ENCODE measurements at places on chromosomes 6 and 20.

- DNase-seq, result no peak
These were observed 68.8 kb downstream of the IBTK start for GRCh38 chr6:82178759-82179112.

- no peak for DNase-seq
These were observed 335.5 kb downstream of the GJA1 start for GRCh38 chr6:121770943-121771342.

DNA sequence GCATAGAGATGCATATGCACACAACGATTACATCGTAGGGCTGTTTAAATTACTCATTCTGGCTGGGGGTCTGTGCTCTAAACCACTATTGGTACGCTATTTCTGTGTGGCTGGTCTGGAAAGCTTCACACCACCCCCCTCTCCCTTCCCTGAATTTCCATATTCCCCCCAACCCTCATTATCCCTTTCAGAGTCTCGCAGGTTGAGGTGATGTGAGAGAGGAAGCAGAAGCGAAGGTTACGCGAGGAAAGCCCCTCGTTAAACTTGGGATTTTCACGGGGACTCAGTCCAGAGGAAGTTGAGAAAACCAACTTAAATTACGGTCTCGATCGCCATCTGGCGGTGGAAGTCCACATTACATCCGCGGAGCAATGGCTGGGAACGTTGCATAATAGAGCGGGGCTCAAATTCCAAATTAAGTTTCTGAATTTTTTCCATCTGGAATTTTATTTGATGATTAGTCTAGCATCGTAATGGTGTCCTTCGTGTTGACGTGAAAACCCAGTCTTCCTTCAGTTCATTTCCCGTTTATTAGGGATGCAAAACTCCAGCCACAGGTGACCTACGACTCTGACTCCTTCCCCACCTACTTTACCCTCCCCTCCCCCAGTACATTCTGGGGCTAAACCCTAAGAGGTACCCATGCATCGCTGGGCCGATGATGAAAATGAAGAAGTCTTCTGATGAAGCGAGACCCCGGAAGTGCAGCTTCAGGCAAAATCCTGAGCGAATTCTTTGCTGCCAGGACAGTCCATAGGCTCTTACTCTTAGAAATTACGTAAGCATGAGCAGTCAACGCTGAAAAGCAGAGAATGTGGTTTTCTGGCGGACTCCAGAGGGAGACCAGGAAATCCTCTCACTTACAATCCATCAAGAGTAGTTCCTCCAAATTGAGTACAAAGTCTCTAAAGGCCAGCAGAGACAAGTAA lies 19.7 kb downstream of the HLA-DOB start:
- DNase-seq, result peak; percentile 64

GRCh38 chr6:143998686-143999085 lies 9.4 kb downstream of the PLAGL1 start:
- no peak for DNase-seq

- no peak for DNase-seq
These were observed 46.5 kb downstream of the BLOC1S5 start for GRCh38 chr6:8017705-8018104.

GRCh38 chr6:138088326-138088762 lies 18.9 kb downstream of the PERP start:
- DNase-seq, result no peak

DNA sequence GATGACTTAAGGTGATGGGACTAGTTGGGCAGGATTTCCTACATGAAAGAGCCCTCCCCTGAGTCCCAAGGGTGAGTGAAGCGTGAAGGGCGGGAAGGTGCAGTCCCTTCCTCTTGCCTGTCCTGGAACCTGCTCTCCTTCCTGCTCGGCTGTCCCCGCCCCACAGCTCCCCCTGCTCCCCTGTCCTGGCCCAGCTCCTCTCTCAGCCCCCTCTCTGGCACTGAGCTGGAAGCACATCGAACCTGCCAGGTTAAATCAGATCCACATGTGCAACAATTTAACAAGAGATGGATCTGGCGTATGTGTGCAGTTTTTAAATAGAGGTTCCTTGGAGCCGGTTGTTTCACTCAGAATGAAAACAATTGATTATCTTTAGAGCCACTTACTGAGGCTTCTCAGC lies 95.0 kb downstream of the LRFN2 start:
- DNase-seq, result no peak

GRCh38 chr6:118152524-118152923 lies 245.5 kb downstream of the SLC35F1 start:
- no peak for DNase-seq

DNA sequence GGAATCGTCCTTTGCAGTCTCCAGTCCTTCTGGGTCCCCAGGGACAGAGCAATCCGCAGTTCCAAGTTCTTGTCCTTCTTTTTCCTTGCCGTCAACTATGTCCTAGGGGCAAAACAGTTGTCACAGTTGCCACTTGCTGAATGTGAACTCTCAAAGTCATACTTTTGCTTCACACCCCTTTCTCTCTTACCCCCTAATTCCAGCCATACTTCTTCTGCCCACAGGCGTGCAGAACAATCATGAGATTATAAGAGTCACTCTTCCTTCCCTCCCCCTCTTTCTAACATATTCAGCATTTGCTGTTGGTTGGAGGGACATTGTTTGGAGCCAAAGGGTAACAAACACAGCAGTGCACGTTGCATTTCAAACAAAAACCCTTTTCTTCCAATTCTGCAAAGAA lies 74.4 kb downstream of the BCAS1 start:
- DNase-seq, result no peak

DNA sequence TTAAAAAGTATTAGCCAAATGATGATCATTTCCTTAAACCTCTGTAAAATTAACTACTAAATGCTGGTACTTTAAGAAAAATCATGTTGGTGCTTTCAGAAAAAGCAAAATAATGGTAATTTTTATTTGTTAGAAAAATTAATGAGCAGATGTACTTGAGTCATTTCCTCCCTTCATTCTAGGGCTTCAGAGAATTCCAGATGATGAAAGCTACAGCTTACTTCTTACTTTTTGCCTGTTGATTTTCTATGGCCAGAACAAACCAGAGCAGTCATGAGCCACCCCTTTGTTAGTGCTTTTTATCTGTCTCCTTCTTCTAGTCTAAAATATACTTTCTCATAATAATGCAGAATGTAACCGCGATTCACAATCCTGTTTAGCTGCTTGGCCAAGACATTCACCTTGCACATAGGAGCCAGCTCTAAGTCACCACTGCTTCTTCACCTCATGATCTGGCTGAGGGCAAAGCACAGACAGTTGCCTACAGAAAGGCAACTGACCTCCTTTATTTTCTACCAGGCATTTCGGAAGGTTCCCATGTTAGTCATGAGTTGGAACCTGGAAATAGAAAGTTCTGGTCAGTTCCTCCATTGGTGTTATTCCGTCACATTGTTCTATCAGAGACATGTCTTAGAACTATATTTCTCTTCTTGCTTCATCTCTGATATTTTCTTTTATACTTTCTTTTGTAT lies 43.5 kb upstream of the TINAG start:
- DNase-seq, result no peak

DNA sequence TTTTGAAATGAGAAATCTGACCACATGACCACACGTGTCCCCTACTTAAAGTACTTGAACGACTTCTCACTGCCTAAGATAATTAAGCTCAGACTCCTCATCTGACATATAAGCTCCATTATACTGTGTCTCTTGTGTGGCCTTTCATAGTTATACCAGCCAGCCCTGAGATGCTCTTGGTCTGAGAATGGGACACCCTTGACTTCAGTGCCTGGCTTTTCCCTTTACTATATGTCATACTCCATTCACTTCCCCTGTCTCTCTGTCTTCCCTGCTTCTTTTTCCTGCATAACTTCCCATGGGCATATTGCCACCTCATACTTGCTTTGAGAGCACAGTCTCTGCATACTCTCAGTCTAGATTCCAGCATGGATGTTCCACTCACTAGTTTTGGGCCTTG lies 53.4 kb upstream of the TINAG start:
- DNase-seq, result no peak

- DNase-seq, result no peak
These were observed 69.5 kb upstream of the SULF2 start for GRCh38 chr20:47854687-47855212.

DNA sequence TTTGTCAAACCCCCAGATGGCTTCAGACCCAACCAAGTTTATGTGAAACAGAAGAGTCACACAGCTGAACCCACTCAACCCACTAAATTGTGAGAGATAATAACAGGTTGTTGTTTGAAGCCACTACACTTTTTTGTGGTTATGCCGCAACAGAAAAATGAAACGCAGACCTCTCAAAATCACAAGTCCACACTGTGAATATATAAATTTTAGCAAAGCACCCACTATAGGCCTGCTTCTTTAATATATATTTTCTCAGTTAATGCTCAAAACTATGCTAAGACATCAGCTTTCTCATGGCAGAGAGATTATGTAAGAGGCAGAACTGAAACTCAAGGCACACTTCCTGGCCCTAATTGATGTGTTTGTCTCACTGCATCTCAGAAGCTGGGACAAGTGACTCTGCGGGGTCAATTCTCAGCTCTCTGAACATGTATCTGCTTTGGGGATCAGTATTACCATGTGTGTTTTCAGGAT lies 27.7 kb downstream of the MAP3K5 start:
- no peak for DNase-seq

GRCh38 chr6:14622909-14623505 lies 505.4 kb downstream of the CD83 start:
- no peak for DNase-seq

GRCh38 chr20:34883809-34884208 lies 7.4 kb downstream of the ACSS2 start:
- no peak for DNase-seq

GRCh38 chr6:73664701-73665100 lies 10.9 kb upstream of the SLC17A5 start:
- no peak for DNase-seq

DNA sequence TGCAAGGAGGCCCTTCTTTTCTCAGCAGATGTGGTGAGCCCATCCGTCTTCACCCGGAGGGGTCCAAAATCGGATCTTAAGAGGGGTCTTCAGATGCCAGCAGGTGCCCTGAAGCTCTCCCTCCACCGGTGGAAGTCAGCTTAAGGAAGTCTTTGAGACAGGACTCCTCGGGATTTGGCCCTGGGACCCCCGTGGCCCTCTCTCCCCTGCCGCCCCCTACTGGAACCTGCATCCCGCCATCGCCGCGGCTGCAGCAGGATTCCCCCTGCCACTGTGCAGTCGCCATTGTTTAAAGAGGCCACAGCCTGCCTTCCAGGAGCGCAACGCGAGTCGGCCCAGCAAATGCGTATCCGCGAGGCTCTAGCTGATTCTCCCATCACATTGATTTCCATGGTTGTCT lies 292.5 kb upstream of the ZNF337 start:
- DNase-seq, result no peak

- DNase-seq, result no peak
These were observed 54.7 kb downstream of the ELOVL5 start for GRCh38 chr6:53294095-53294494.

GRCh38 chr6:165624871-165625639 lies 38.0 kb downstream of the PDE10A start:
- no peak for DNase-seq

GRCh38 chr20:22576733-22577514 lies 7.4 kb downstream of the FOXA2 start:
- no peak for DNase-seq

DNA sequence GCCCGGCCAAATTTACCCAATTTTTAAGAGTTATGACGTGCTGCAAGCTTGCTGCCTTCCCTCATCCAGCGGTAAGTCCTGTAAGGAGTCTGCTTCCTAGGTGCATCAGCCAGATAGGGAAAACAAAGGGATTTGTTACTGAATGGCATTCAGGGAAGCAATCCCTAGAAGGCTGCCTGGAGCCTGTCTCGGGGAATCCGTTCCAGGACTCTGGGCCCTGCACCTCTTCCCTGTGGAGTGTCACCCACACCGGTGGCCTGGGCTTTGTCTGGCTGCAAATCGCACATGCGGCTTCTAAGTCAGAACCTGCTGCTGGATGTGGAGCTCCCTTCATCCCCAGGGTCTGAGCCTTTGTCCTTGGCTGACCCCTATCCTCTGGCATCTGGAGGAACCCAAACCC lies 7.0 kb downstream of the MYT1 start:
- no peak for DNase-seq

GRCh38 chr6:41023114-41023513 lies 15.9 kb downstream of the UNC5CL start:
- no peak for DNase-seq

Data from activated T-helper 9 cell treated with anti-CD3 and anti-CD28 coated beads, Interleukin-2, amount 50 U/mL, for 16 hours (primary cell).